ENCODE measurements at places on chromosomes 12 and 14. TPM values are rescaled to one million over a fixed set of nuclear protein-coding genes. Genes with fewer than 3 reads are reported as not detected.

The PTPRB gene
- polyA plus RNA-seq: 0.65 TPM

The AQP2 gene
- not detected for polyA plus RNA-seq

The HOXC9 gene
- polyA plus RNA-seq: 1.1 TPM

The FAIM2 gene
- not detected for polyA plus RNA-seq

- DNase-seq: peak; percentile 11
Observed at GRCh38 chr12:1830981-1831963, 10.9 kb downstream of the LRTM2 start.

DNA sequence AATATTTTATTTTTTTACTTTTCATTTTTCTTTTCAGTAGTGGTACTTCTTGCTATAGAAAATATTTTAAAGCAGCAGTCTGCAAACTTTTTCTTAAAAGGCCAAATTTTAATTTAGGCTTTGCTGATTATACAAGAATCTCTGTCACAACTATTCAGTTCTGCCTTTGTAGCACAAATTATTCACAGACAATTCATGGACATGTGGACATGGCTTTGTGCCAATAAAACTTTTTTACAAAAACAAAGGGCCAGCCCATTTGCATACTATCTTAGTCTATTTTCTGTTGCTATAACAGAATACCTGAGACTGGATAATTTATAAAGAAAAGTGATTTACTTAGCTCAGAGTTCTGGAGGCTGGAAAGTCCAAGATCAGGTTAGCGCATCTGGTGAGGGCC is 17.1 kb downstream of the LLPH start:
- DNase-seq: no peak

DNA sequence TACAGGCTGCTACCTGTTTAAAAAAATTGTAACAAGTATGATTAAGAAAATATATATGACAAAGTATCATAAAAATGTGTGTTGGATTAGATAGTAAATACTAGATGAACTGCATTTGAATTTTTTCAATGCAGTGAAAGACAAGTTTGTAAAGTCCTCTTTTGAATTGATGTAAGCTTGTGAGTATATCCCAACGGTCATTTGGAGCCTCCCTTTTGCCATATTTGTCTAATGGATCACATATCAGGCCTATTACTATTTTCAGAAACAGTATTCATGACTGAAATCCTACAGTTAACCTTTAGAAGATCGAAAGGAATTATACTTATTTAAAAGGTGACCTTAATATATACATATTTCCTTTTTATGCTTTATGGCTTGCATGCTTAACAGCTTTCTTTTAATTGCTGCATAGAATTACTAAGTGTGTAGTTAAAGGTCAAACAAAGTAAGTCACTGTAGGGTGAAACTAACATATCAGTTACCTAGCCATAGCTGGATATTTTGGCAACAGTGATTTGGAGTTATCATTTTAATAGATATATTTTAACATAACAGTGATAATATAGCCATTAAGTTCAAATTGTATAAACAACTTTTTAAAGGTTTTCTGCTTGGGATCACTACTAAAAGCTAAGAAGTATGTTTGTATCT is 53.6 kb downstream of the USP15 start:
- DNase-seq: no peak

- DNase-seq: no peak
Observed at GRCh38 chr12:29414368-29414767, 33.4 kb upstream of the ERGIC2 start.

GRCh38 chr14:67618617-67619063 is 1.1 kb upstream of the ARG2 start:
- DNase-seq: peak; percentile 44

- no peak for DNase-seq
Observed at GRCh38 chr12:107634530-107634929, 51.1 kb upstream of the PWP1 start.

GRCh38 chr12:65462484-65462883 is 184.0 kb downstream of the MSRB3 start:
- no peak for DNase-seq

DNA sequence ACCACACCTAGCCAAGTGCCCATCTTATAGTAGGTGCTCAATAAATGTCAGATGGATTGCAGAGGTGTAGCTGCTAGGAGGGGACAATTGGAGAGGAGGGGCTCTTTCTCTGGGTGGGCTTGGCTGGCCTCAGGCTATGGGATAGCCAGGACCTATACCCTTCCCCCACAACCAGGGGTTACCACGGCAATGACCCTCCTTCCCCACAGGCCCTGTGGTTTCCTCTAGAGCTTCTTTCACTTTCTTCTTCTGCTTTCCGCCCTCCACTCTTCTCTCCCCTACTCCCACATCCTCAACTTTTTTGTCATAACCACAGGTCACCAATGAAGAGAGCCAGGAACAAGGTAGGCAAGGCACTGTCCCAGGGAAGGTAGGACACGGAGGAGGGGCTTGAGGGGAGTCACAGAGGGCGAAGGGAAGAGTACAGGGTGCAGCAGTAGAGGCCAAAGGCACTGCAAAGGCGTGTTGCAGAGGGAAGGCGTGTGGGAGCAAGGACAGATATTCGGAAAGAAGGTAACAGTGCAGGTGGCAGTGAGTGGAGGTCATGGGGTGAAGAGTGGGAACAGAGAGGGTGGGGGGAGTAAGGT is 1.9 kb upstream of the ITGB7 start:
- DNase-seq: no peak

DNA sequence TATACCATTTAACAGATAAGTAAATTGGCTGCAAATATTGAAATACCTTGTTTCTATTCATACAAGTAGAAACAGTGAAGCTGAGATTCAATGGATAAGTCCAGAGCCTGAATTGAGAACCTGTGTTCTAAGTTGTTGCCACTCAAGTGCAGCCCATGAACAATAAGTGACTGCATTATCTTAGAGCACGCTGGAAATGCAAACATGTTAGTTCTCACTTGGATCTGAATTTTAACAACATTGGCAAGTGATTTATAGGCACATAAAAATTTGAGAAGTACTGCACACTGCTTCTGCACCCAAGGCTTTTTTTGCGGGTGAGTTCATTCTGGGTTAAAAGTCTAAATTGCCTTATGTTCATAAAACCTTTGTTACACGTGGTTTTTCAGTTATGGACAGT is 484.3 kb downstream of the NAV3 start:
- no peak for DNase-seq

GRCh38 chr14:57822081-57822480 is 43.8 kb downstream of the SLC35F4 start:
- DNase-seq: no peak

GRCh38 chr12:23576372-23576771 is 373.1 kb downstream of the SOX5 start:
- DNase-seq: no peak

DNA sequence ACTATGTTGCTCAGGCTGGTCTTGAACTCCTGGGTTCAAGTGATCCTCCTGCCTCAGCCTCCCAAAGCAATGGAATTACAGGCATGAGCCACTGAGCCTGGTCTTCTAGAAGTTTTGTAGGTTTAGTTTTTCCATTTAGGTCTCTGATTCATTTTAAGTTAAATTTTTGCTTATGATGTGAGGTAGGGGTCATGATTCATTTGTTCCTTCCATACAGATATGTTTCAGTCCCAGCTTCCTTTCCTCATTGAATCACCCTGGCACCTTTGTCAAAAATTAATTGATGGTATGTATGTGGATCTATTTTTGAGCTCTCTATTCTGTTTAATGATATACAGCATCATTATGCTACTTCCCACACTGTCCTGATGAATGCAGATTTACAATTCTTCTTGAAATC is 25.6 kb upstream of the CABP1 start:
- DNase-seq: no peak

- no peak for DNase-seq
Observed at GRCh38 chr14:69316449-69317101, 56.6 kb downstream of the GALNT16 start.

DNA sequence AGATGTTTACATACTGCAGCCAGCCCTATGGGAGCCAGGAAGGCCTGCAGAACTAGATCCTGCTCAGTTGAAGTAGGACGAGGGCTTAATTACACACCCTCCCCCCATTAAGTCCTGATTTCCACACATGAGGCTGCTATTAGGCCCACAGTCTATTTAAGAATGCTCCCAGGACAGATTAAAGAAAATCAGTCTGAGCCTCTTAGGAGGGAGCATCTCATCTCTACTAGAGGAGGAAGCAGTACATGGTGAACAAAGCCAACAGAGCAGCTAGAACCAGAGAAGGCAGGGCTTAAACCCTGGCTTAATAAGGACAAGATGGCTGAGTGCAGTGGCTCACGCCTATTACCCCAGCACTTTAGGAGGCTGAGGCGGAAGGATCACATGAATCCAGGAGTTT is 55.8 kb upstream of the ARHGAP5 start:
- no peak for DNase-seq

- DNase-seq: no peak
Observed at GRCh38 chr14:106789318-106789717, 1262.9 kb downstream of the TMEM121 start.

DNA sequence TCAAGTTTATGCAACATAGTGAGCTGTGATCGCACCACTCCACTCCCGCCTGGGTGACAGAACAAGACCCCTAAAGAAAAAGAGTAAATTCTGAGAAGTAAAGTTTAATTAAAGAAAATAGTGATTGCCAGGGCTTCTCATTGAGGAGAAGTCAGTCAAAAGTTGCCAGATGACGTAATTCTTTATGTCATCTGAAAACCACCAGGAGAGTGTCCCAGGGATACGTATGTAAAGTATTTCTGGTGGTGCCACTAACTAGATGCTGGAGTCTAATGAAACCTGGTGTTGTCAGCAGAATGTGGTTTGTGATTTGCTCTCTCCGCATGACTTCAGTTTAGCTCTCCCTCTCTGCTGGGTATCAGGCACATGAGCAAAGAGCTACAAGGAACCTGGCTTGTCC is 392.5 kb downstream of the DPF3 start:
- DNase-seq: no peak

DNA sequence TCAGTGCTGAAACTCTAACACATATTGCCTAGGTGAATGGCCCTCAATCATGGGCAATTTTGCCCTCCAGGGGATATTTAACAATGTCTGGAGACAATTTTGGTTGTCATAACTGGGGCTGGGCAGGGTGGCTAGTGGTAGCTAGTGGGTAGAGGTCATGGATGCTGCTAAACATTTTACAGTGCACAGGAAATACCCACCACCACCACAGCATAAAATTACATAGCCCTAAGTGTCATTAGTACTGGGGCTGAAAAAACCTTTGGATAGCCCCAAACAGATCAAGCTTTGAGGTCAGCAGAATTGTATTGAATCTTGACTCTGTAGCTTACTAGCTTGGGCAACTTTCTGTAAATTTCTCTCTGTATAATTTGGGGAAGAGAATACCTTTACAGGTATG is 758.0 kb downstream of the BCL11B start:
- DNase-seq: no peak

- DNase-seq: no peak
Observed at GRCh38 chr14:103718572-103718971, 3.0 kb downstream of the ZFYVE21 start.

GRCh38 chr12:118188690-118189371 is 52.9 kb downstream of the PEBP1 start:
- no peak for DNase-seq

DNA sequence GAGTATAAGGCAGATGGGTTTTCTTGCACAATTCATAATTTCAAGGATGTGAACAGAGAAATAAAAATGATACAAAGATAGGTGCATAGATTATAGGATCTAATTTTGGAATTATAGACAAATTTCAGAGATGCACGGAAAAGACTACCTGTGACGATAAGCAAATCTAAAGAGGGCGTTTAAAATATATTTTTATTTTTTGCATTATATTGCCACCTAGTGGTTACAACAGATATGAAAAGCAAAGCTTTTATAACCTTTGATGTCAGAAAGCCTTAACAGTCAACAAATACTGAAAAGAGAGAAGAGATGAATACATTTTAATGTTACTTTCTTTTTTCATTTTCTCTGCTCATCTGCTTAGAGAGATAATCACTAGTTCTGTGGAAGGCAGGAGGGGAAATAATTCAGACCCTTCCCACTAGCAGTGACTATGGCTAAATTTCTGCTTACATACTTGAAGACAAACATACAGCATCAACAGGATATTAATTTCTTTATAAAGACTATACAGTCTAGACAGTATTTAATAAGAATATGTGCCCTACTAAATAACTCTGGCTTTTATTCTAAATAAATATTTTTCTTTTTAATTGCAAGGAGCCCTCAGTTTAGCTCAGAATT is 46.3 kb downstream of the NTS start:
- no peak for DNase-seq

GRCh38 chr12:124550123-124551089 is 17.0 kb downstream of the NCOR2 start:
- DNase-seq: no peak

DNA sequence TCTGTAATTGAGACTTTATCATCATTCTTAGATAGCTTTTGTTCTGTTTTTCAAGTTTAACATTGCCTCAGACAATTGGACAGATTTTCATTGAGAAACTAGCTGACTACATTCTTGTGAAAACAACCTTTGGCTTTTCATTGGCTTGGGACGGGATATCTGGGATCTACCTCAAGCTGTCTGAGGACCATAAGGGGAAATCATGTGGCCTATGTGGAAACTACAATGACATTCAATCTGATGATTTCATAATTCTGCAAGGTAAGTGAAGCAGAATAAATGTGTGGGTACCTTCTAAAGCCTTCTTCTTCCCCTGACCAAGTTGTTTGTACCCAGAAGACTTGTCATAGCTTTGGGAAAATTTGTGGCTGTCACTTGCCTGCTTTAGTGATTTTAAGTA is 133.5 kb downstream of the OTOGL start:
- DNase-seq: no peak

DNA sequence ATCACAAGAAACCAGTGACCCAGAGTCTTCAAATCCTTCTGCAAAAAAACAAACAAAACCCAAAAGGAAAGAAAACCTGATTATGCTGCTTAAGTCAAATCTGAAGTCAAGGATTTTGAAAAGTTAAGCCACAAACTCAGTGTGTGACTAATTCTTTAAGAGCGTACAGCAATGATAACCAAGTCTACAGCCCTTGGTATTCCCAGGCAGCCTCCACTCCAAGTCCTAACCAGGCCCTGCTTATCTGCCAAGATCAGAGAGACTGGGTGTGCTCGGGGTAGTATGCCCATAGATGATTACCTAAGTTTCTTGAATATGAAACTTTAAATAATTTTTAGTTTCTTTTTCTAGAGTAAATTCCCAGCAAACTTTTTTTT is 13.1 kb downstream of the PGAM5 start:
- no peak for DNase-seq

- no peak for DNase-seq
Observed at GRCh38 chr14:104746934-104747481, 5.9 kb upstream of the SIVA1 start.

GRCh38 chr12:120119271-120119973 is 2.9 kb upstream of the RAB35 start:
- no peak for DNase-seq

GRCh38 chr14:52755607-52756316 is 25.8 kb downstream of the STYX start:
- DNase-seq: no peak

- no peak for DNase-seq
Observed at GRCh38 chr12:3148366-3149000, 71.3 kb downstream of the TSPAN9 start.
